ENCODE measurements at places on chromosomes 2 and 18. TPM values are rescaled to one million over a fixed set of nuclear protein-coding genes. Genes with fewer than 3 reads are reported as not detected.

DNA sequence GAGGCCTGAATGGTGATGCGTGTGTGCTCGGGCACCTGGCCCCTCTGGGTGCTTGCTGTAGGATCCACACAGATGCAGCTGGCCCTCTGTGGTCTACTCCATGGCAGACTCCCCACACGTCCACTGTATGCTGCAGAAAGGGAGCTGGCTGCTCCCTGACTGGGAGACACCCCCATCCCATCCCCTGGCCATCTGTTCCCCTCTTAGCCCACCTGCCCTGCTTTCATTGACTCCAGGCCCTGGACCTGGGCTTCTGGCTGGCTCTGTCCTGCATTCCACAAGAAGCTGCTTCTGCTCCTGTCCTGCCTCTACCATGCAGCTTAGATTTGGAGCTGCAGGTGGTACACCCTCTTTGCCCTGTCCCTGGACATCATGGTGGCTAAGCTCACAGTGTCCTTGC lies 80.1 kb downstream of the FHOD3 start:
- H3K27ac ChIP-seq, result no peak overlapping the region
- H3K36me3 ChIP-seq, result no peaks in the 10 kb centered on the region
- H3K4me3 ChIP-seq, result no peak overlapping the region
- no peak for DNase-seq
- no peaks in the 10 kb centered on the region for H3K27me3 ChIP-seq

- no peak overlapping the region for H3K4me3 ChIP-seq
- H3K27ac ChIP-seq, result no peak overlapping the region
- DNase-seq, result no peak
These were observed 7.7 kb upstream of the TRAPPC8 start for GRCh38 chr18:31950583-31950982.

- no peaks in the 10 kb centered on the region for H3K27me3 ChIP-seq
- no peak for DNase-seq
- no peaks in the 10 kb centered on the region for H3K4me1 ChIP-seq
- no peak overlapping the region for H3K4me3 ChIP-seq
- no peaks in the 10 kb centered on the region for H3K36me3 ChIP-seq
- no peak overlapping the region for H3K27ac ChIP-seq
These were observed 989.7 kb upstream of the CRIM1 start for GRCh38 chr2:35365859-35366258.

- no peaks in the 10 kb centered on the region for H3K36me3 ChIP-seq
- no peak overlapping the region for H3K27ac ChIP-seq
- H3K4me3 ChIP-seq, result no peak overlapping the region
- no peaks in the 10 kb centered on the region for H3K27me3 ChIP-seq
- DNase-seq, result no peak
These were observed 216.4 kb upstream of the OSR1 start for GRCh38 chr2:19574778-19575260.

GRCh38 chr18:35502052-35502451 lies 4.3 kb upstream of the INO80C start:
- H3K4me1 ChIP-seq, result peaks cover 10% of the 10 kb centered on the region
- H3K27ac ChIP-seq, result no peak overlapping the region
- no peak for DNase-seq

- no peak for DNase-seq
- no peak overlapping the region for H3K4me3 ChIP-seq
- H3K36me3 ChIP-seq, result no peaks in the 10 kb centered on the region
- no peaks in the 10 kb centered on the region for H3K4me1 ChIP-seq
These were observed 76.4 kb upstream of the CNGA3 start for GRCh38 chr2:98269830-98270229.

DNA sequence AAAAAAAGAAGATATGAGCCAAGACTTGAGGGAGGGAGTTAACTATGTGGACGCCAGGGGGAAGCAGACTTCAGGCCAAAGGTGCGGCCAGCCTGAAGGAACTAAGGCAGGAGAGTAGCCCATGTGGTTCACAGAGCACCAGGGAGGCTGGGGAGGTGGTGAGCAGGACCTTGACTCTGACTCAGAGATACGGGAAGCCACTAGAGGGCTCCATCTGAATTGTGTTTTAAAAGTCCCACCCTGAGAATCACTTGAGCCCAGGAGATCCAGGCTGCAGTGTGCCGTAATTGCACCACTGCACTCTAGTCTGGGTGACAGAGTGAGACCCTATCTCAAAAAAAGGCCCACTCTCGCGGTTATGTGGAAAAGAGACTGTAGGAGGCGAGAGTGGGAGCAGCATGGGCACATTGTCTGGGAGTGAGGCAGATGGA lies 12.3 kb downstream of the CEP192 start:
- H3K36me3 ChIP-seq, result peaks cover 4% of the 10 kb centered on the region
- H3K4me1 ChIP-seq, result no peaks in the 10 kb centered on the region
- H3K27ac ChIP-seq, result no peak overlapping the region
- H3K27me3 ChIP-seq, result no peaks in the 10 kb centered on the region
- no peak overlapping the region for H3K4me3 ChIP-seq

- peaks cover 4% of the 10 kb centered on the region for H3K27me3 ChIP-seq
- H3K4me3 ChIP-seq, result no peak overlapping the region
- no peaks in the 10 kb centered on the region for H3K4me1 ChIP-seq
- H3K36me3 ChIP-seq, result no peaks in the 10 kb centered on the region
These were observed 2.8 kb downstream of the TRPM8 start for GRCh38 chr2:233919938-233920337.

- H3K4me3 ChIP-seq, result no peak overlapping the region
- no peaks in the 10 kb centered on the region for H3K36me3 ChIP-seq
- H3K27ac ChIP-seq, result no peak overlapping the region
- no peak for DNase-seq
- peaks cover 14% of the 10 kb centered on the region for H3K4me1 ChIP-seq
These were observed 365 bp upstream of the RAMP1 start for GRCh38 chr2:237859082-237859433.

GRCh38 chr2:203750346-203751068 lies 44.1 kb downstream of the CD28 start:
- DNase-seq, result no peak
- no peak overlapping the region for H3K4me3 ChIP-seq
- H3K4me1 ChIP-seq, result no peaks in the 10 kb centered on the region
- no peaks in the 10 kb centered on the region for H3K36me3 ChIP-seq

GRCh38 chr2:108719149-108720044 lies at the start of gene RANBP2:
TSS of gene RANBP2 (plus strand) at chr2:108719482. CDS start at chr2:108719607, 125 bp downstream.
- no peaks in the 10 kb centered on the region for H3K27me3 ChIP-seq
- peak; percentile 92 for DNase-seq
- H3K36me3 ChIP-seq, result no peaks in the 10 kb centered on the region

DNA sequence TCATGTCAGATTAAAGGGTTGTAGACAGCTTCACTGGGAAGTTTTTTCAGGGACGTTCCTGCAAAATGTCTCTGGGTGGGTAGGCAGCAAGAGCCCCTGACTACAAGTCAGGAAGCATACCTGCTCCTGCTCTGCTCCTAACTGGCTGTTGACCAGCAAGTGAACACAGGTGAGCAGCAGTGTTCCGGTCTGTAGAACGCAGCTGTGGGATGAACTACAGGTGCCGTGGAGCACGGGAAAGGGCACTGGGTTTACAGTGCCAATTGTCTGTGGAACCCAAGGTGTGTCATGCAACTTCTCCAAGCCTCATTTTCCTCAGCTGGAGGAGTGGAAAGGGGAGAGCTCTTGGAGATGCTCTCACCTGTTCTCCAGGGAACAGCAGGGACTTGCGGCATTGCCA lies 6.6 kb downstream of the ASB18 start:
- no peaks in the 10 kb centered on the region for H3K36me3 ChIP-seq
- no peaks in the 10 kb centered on the region for H3K27me3 ChIP-seq
- H3K27ac ChIP-seq, result no peak overlapping the region
- peak; percentile 8 for DNase-seq
- no peak overlapping the region for H3K4me3 ChIP-seq
- H3K4me1 ChIP-seq, result no peaks in the 10 kb centered on the region

- no peaks in the 10 kb centered on the region for H3K27me3 ChIP-seq
- peak overlapping the region; percentile 49 for H3K4me3 ChIP-seq
- H3K27ac ChIP-seq, result no peak overlapping the region
- H3K36me3 ChIP-seq, result no peaks in the 10 kb centered on the region
These were observed 2.6 kb downstream of the SATB2 start for GRCh38 chr2:199455210-199455544.

DNA sequence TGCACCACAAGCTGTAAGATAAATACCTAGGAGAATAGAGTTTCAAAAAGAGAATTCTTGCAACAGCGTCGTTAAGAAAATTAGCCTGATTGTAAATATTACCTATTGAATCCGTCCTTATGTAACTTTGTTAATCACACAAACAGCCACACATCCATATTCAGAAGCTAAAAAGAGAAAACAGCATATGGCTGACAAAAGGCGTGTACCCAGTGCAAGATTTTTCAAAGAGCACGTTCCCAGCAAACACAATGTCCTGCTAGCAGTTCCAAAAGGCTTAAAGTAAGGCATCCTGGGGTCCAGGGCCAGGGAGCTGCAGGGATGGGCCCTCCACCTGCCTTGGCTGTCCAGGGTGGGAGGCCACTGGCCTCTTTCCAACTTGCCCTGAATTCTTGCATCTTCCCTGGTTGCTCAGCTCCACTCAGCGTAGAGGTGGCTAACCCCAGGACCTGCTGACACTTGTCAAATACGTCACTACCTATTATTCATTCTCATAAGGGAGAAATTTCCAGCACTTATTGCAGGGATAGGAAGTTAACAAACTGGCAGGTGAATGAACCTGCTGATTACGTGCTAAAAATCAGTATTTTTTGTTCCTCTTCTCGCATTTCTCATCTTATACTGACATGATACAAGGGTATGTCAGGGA lies 102.1 kb upstream of the NEDD4L start:
- DNase-seq, result no peak
- H3K4me1 ChIP-seq, result no peaks in the 10 kb centered on the region
- H3K27ac ChIP-seq, result no peak overlapping the region
- H3K27me3 ChIP-seq, result no peaks in the 10 kb centered on the region
- H3K4me3 ChIP-seq, result no peak overlapping the region
- H3K36me3 ChIP-seq, result no peaks in the 10 kb centered on the region

GRCh38 chr2:189481071-189481470 lies 39.8 kb downstream of the WDR75 start:
- H3K4me1 ChIP-seq, result peaks cover 2% of the 10 kb centered on the region
- no peaks in the 10 kb centered on the region for H3K36me3 ChIP-seq
- no peak overlapping the region for H3K4me3 ChIP-seq
- H3K27me3 ChIP-seq, result no peaks in the 10 kb centered on the region

GRCh38 chr2:158578703-158579330 lies 122.1 kb downstream of the PKP4 start:
- no peak overlapping the region for H3K4me3 ChIP-seq
- no peaks in the 10 kb centered on the region for H3K36me3 ChIP-seq
- no peak overlapping the region for H3K27ac ChIP-seq

- H3K27me3 ChIP-seq, result no peaks in the 10 kb centered on the region
- no peak for DNase-seq
- H3K4me3 ChIP-seq, result no peak overlapping the region
These were observed 217.1 kb downstream of the KLHL29 start for GRCh38 chr2:23602116-23602515.

GRCh38 chr2:236674238-236674637 lies 104.6 kb downstream of the ACKR3 start:
- H3K4me1 ChIP-seq, result no peaks in the 10 kb centered on the region
- H3K36me3 ChIP-seq, result no peaks in the 10 kb centered on the region
- no peak for DNase-seq
- H3K4me3 ChIP-seq, result no peak overlapping the region

- no peaks in the 10 kb centered on the region for H3K36me3 ChIP-seq
- DNase-seq, result no peak
- no peak overlapping the region for H3K4me3 ChIP-seq
- H3K4me1 ChIP-seq, result no peaks in the 10 kb centered on the region
These were observed 129.7 kb downstream of the PTPRM start for GRCh38 chr18:7696780-7697179.

- H3K4me3 ChIP-seq, result no peak overlapping the region
- H3K27ac ChIP-seq, result no peak overlapping the region
- no peaks in the 10 kb centered on the region for H3K27me3 ChIP-seq
- H3K36me3 ChIP-seq, result no peaks in the 10 kb centered on the region
- no peak for DNase-seq
- no peaks in the 10 kb centered on the region for H3K4me1 ChIP-seq
These were observed 231.7 kb downstream of the PARD3B start for GRCh38 chr2:204776781-204777559.

DNA sequence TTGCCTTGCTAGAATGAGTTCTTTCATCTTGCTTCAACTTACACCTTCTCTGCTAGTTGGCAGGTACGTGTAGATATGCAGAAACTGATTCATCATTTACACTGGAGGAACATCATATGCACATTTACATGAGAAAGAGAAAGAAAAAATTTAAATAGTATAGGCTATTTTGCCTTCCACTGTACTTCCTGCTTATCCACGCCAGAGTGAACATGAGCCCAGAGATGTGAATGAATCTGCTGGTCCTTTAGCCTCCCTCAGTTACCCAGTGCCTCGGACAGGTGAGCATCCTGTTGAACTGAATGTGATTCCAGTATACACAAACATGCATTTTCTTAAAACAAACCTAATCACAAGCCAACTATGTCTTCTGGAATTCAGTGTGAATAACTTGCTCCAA lies 83.6 kb downstream of the SESTD1 start:
- no peaks in the 10 kb centered on the region for H3K27me3 ChIP-seq
- H3K4me1 ChIP-seq, result no peaks in the 10 kb centered on the region
- no peak overlapping the region for H3K4me3 ChIP-seq

- H3K4me1 ChIP-seq, result no peaks in the 10 kb centered on the region
- DNase-seq, result no peak
- no peak overlapping the region for H3K27ac ChIP-seq
- H3K4me3 ChIP-seq, result no peak overlapping the region
- H3K36me3 ChIP-seq, result no peaks in the 10 kb centered on the region
These were observed 282.6 kb downstream of the STK39 start for GRCh38 chr2:167964650-167965413.

GRCh38 chr2:128040166-128040771 lies 12.4 kb upstream of the SAP130 start:
- DNase-seq, result no peak
- no peaks in the 10 kb centered on the region for H3K36me3 ChIP-seq
- H3K4me3 ChIP-seq, result no peak overlapping the region
- no peaks in the 10 kb centered on the region for H3K4me1 ChIP-seq

DNA sequence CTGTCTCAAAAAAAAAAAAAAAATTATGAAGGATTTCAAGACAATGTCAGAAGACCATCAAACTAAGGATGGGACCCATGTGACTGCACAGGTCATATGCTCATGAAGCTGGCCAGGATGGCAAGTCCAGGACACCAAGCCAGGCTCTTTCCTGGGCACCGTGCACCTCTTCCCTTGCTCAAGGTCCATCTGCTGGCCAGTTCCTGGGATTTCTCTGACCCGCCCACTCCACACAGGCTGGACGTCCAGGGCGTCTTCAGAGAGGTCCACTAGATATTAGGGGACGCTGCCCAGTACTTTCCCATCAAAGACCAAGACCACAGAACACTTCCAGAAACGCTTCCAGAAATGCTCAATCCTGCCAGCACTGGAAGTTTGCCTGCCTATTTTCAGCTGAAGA lies 14.3 kb downstream of the TEX44 start:
- DNase-seq, result no peak
- no peaks in the 10 kb centered on the region for H3K27me3 ChIP-seq
- H3K36me3 ChIP-seq, result no peaks in the 10 kb centered on the region
- no peak overlapping the region for H3K27ac ChIP-seq
- no peak overlapping the region for H3K4me3 ChIP-seq
- H3K4me1 ChIP-seq, result no peaks in the 10 kb centered on the region

CNGA3 gene
- total RNA-seq, result not detected

CSRNP3 gene
- total RNA-seq, result 2.2 TPM

TMEFF2 gene
- not detected for total RNA-seq

SPP2 gene
- total RNA-seq, result 208 TPM

NEU2 gene
- total RNA-seq, result not detected

DSG1 gene
- 2.9 TPM for total RNA-seq

ALPI gene
- total RNA-seq, result not detected

VWA3B gene
- total RNA-seq, result not detected

STPG4 gene
- 0.25 TPM for total RNA-seq

SPATS2L gene
- 31.4 TPM for total RNA-seq

MAP4K4 gene
- 40.0 TPM for total RNA-seq

Measured in liver (tissue), 10 donors.